GM12864 (cell line): ENCODE measurements at places on chromosomes 12 and 14.

GRCh38 chr12:89163918-89164317, 188.4 kb downstream of the DUSP6 start:
- no peak for DNase-seq

- DNase-seq: no peak
These were observed 25.2 kb downstream of the POLE start for GRCh38 chr12:132661972-132662371.

DNA sequence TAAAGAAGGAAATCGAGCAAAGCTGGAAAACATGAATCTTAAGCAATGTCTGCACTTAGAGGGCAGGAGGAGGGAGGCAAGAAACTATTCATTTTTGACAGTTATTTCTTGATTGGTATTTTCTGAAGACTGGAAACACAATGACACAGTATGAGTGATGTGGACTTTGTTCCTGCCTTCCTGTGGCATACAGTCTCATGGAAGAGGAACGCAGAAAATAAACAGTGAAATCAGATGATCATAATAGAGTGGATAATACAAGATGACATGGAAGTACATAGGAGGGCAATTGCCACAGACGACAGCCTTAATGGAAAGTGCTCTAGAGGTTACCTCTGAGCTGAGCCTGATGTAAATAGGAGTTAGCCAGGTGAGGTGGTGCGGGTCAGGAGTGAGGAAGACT, 140.4 kb upstream of the MAX start:
- no peak for DNase-seq

- DNase-seq: no peak
These were observed 70.4 kb downstream of the RCOR1 start for GRCh38 chr14:102662636-102663430.

DNA sequence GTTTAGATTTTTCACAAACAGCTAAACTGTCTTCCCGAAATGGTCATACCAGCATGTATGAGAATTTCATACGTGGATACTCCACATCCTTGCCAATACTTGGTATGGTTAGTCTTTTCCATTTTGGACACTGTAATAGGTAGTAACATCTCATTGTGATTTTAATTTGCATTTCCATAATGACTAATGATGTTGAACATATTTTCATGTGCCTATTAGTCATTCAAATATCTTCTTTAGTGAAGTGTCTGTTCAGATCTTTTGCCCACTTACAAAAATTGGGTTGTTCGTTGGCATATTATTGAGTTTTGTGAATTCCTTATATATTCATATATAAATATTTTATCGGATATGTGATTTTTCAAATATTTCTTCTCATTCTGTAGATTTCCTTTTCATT, 78.0 kb upstream of the GNG2 start:
- DNase-seq: no peak

GRCh38 chr12:321606-322326, 59.1 kb upstream of the SLC6A13 start:
- DNase-seq: no peak

DNA sequence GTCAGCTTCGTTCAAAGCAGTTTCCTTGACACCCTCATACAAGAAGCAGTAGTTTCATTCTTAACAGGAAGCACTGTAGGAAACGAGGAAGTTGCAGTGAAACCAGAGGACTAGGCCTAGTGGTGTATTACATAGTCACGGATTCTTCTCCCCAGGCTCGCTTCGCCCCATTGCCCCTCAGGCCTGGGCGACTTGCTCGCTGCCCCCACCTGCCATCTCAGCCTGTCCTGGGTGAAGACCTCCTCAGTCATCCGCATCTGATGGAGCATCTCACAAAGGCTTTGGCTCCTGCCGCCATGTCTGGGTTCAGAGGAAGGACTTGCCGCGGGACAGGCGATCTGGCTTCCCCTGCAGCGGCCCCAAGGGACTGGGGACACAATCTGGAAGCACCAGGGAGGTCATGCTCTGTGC, 93.5 kb downstream of the LMNTD1 start:
- peak; percentile 13 for DNase-seq

DNA sequence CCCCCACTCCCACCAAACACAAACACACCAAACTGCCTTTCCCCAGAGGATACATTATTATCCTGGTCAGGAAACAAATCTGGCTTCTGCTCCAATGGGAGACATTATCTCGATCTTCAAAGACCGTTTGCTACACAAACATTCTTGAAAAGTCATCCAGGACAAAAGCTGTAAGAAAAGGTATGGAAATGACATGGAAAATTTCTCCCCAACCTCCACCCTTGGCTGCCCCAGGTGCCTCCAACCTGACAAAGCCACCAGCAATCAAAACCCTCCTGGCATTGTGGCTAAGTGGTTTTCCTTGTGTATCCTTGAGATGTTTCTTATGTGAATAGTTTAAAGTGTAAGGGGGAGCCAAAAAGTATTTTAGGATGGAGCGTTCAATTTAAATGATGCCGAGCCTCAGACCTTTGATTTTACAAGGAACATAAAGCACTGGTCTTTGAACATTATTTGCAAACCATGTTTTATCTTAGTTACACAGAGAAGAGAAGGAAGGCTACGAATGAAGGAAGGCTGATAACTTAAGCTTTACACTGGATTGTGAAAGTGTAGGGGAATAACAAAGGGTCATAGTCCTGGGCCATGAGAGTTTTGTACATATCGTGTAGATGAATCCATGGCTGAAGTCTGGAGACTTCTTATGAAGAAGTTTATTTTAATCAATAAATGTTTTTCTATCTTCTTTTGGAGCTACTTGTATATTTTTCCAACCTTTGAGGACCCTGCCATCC, 418.9 kb upstream of the TMTC1 start:
- no peak for DNase-seq

DNA sequence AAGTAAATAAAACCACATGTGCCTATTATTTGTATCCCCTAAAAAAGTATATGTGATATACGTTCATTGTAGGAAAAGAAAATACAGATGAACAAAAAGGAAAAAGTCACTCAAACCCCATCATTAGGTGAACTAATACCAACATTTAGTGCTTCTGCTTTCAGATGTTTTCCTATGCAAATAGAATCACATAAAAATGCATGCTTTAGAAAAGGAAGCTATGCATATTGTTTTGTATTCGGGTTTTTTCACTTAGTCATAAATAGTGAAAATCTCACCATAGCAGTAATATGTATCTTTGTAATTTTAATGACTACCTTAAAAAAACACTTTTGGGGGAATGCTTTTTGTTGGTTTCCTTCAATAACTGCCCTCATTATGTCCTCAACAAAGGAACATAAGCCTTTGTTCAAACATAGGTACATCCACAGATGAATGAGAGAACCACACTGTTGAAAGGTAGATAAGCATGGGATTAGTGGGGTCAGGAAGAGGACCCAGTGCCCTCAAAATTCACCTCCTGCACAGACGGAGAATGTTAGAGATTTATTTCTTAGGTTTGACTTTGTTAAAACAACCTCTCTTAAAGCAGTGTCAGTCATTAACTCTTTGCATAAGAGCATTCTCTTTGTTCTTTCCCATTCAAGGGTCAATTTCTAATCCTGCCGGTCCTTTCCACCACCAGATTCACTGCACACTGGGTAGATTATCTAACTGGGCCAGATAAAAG, 6.5 kb downstream of the AMDHD1 start:
- no peak for DNase-seq

GRCh38 chr14:67513631-67514108, 19.4 kb upstream of the PLEKHH1 start:
- no peak for DNase-seq

- no peak for DNase-seq
These were observed 8.6 kb downstream of the NR4A1 start for GRCh38 chr12:52059582-52060497.

DNA sequence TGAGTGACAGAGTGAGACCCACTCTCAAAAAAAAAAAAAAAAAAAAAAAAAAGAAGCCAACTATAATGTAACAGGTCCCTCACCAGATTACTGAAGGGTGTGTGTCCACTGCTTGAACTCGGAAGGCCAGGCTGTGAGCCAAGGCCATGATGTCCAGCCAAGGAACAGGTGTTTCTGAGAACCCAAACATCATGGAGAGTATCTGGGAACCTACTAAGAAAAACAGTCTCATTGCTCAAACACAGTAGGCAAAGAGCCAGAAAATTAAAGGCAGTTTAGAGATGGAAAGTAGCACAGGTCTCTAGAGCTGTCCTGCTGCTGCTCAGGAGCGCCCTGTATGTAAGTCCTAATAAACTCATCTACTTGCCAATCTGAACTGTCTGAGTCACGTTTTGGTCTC, 12.5 kb upstream of the MAP4K5 start:
- no peak for DNase-seq

DNA sequence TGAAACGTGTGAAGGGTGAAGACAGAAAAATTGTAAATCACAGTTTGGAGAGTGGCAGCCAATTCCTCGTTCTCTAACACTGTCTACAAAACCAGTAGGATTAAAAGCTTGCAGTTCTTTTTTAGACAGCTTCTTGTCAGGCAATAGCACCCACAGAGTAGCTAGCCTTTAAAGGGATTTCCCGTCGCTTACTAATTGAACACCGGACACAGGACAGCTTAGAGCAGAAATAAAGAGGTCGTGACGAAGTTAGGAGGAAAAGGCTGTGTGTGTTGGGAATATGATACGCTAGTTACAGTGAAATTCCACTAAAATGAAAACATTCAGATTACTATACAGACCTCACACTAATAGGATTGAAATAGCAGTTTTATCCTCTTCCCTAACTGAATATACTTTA, 149.1 kb upstream of the FLRT2 start:
- DNase-seq: no peak

- no peak for DNase-seq
These were observed 293.4 kb downstream of the EGLN3 start for GRCh38 chr14:33657476-33657875.

GRCh38 chr14:81849714-81850113, 316.1 kb upstream of the SEL1L start:
- no peak for DNase-seq

DNA sequence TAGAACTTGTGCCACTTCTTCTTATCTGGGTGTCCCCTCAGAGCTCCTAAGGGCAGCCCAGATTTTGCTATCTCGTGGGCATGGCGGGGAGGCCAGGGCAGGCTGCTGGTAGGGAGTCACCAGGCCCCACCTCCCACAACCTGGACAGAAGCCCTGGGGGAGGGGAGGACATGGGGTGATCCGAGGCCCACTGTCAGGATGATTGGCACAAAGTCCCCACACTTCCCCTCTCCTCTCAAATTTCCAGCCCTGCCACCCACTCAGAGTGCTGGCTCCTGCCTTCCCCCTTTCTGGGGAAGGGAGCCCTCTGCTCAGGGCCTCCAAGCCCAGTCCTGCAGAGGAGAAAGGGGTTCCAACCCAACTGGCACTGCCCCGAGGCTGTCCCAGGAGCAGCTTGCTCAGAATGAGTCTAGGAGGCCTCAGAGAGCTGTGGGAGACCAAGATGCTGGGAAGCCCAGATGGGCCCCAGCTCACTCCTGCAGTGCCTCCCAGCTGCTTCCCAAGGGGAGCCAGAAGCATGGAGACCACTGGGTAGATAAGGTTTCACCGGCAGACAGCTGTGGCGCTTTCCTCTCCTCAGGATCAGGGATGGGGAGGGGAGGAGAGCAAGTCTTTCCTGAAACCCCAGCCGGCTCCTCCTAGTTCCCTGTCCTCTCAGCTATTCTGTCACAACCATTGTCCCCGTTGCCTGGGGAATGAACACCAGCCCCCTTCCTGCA, 82.8 kb downstream of the B4GALNT3 start:
- DNase-seq: no peak

GRCh38 chr14:102795060-102795925, 18.0 kb downstream of the TRAF3 start:
- DNase-seq: no peak

- no peak for DNase-seq
These were observed 7.8 kb upstream of the KRT76 start for GRCh38 chr12:52784909-52785308.

GRCh38 chr14:97177016-97177415, 379.8 kb downstream of the VRK1 start:
- DNase-seq: no peak

- DNase-seq: no peak
These were observed 40.6 kb downstream of the ATF7 start for GRCh38 chr12:53585448-53586125.

DNA sequence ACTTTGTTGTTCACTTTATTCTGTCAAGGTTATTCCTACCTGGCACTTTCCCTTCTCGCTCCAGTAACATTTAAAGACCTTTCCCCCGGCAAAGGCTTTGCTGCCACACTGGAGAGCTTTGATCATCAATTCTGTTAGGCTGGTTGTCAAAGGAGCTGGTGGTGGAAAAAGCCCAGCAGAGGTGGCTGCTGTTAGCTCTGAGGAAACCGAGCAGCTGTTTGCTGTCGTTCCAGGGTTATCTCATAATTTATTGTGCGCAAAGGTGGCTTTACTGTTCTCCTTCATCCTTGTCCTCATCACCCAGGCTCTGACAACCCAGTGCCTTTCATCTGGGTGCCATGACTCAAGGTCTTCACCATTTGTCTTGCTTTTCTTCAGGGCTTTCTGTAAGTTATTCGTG, 38.2 kb upstream of the CRADD start:
- DNase-seq: no peak

GRCh38 chr14:53882684-53883083, 73.9 kb downstream of the BMP4 start:
- peak; percentile 18 for DNase-seq

DNA sequence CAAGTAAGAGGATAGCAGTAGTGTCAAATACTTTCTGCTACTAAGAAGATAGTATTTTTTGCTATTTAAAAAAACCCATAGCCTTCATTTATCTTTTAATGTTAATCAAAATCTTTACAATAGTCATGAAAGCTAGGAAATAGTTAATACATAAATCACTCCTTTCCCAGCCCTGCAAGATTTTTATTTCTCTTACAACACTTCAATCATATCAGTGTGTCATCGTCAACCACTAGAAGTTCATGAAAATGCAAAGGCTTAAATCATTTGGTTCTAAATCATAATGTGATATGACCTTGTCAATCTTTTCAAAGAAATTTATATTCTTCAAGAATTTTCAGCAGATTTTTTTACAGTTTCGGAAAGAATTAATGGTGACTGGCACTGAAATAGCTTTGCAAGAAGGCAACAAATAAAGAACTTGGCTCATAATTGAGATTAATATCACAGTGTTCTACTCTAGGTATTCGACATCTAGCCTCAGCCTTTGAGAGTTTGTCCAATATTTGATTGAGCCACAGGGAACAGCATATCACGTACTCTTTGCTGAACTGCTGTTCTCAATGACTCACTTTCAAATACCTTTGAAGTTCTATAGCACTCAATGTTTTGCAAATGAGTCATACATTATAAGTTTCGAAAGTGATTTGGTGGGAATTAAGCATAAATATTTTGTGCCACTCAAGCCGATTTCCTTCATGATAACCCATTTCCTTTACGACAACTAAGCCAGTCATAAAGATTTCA, 384.0 kb upstream of the FOXG1 start:
- DNase-seq: no peak

DNA sequence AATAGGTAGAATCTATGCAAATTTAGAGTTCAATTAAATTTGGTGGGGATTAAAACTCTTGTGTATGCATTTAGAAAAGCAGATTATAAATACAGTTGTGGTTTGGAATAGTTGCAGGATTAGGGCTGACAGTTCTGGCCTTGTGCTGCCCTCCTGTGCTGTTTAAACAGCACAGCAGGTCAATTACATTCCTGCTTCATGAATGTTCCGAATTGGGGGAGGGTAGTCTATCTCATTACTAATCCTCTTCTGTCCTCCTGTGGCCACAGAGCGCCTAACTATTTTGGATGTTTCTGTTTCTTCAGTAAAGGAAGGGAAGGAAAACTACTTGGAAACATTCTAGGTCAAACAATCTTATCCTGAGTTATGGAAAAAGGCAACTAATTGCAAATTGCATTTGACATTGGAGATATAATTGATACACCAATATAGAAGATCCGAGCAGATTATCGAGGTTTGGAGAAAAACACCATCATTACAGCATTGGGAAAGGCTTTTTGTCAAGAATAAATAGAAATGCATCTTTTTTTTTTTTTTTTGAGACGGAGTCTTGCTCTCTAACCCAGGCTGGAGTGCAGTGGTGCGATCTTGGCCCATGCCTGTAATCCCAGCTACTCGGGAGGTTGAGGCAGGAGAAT, 8.7 kb upstream of the GPR19 start:
- no peak for DNase-seq
